Hepatocyte (in vitro differentiated cells): ENCODE measurements at places on chromosomes 7 and 10.
A peak's percentile ranks its signal among the peaks of the same experiment; 100 is the strongest.

- no peaks in the 10 kb centered on the region for H3K27me3 ChIP-seq
- no peaks in the 10 kb centered on the region for H3K4me1 ChIP-seq
- H3K4me3 ChIP-seq = no peak overlapping the region
- H3K36me3 ChIP-seq = no peaks in the 10 kb centered on the region
- no peak for DNase-seq
- H3K27ac ChIP-seq = no peak overlapping the region
Measured at GRCh38 chr7:18278316-18278715, 217.2 kb upstream of the HDAC9 start.

DNA sequence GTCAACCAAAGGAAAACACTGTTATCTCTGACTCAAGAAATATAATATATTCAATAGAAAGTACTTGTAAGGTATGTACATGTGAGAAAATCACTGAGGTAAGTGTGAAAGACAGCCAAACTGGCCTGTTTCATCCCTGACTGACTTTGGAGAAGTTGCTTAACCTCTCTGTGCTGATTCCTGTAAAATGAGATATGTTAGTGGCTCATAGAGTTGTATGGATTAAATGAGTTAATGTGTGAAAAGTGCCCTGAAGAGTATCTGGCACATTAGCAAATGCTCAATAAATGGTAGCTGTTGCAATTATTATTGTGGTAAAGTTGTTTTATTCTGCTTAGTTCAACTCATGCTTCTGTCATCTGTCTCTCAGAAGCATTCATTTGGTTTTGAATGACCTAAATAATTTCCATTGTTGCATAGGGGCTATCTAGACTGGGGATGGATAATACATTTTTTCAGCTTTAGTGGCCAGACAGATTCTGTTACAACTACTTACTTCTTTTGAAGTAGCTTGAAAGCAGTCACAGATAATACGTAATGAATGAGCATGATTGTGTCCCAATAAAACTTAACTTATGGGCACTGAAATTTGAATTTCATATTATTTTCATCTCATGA lies 84.3 kb downstream of the SKAP2 start:
- no peak overlapping the region for H3K4me3 ChIP-seq
- H3K36me3 ChIP-seq = no peaks in the 10 kb centered on the region
- no peak for DNase-seq
- no peak overlapping the region for H3K27ac ChIP-seq
- H3K27me3 ChIP-seq = no peaks in the 10 kb centered on the region

DNA sequence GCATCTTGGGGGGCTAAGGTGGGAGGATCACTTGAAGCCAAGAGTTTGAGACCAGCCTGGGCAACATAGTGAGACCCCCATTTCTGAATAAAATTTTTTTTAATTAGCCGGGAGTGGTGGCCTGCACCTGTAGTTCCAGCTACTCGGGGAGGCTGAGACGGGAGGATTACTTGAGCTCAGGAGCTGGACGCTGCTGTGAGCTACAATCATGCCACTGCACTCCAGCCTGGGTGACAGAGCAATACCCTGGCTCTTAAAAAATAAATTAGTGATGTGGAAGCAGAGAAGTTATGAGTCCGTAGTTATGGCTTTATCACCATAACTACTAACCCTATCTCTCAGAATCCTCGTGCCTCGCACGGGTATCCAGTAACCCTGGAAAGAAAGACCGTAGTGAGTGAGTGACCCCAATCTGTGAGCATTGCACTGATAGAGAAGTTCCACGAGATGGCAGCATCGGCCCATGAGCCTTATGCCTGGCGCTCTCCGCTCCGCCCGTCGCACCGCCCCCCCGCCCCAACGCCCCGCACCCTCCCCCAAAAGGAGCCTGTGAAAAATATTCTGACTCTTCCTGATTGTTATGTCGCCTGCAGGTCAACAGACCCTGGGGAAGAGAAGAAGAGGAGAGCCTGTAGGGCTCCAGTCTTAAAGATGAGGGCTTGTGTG lies 4.9 kb upstream of the SLC29A3 start:
- peaks cover 6% of the 10 kb centered on the region for H3K4me1 ChIP-seq
- H3K27ac ChIP-seq = no peak overlapping the region
- H3K36me3 ChIP-seq = no peaks in the 10 kb centered on the region
- no peak overlapping the region for H3K4me3 ChIP-seq

DNA sequence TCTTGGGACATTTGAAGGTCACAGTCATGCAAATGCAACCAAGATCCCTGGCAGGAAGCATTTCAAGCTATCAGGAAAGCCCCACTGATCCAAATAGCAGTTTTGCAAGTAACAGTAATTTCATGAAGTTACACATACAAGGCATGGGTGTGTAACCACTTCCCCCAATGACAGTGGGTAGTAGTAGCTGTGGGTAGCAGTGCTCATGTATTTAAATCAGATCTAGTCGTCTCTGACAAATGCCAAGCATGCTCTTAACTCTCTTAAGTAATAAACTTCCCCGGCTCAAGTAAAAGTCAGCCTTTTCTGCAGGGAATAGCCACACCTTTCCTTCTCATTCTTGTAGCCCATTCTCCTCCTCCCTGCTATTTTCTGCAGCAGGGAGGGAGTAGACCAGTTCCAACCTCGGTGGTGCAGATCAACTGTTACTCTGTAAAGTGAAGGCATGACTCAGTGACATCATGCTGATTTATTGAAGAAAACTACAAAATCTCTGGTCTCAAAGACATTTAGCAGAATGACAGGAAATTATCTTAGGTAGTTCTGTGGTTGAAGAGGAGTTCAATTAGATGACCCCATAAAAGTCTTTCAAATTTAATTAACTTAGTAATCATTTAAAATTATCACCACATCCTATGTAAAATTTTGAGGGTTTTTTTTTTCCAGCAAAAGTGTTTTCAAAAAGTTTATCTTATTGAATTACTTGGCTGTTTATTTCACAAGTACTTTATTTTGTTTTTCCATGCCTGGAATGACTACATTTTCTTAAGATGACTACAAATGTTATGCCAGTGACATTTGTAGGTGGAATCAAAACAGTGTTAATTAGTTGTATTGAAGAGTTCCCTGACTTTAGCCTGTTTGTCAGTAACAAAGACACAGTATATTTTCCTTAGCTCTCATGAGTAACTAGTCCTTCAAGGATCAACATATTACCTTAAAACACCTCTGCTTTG lies 568.3 kb downstream of the INHBA start:
- H3K4me1 ChIP-seq = peaks cover 7% of the 10 kb centered on the region
- H3K36me3 ChIP-seq = no peaks in the 10 kb centered on the region
- no peak overlapping the region for H3K4me3 ChIP-seq
- DNase-seq = no peak

DNA sequence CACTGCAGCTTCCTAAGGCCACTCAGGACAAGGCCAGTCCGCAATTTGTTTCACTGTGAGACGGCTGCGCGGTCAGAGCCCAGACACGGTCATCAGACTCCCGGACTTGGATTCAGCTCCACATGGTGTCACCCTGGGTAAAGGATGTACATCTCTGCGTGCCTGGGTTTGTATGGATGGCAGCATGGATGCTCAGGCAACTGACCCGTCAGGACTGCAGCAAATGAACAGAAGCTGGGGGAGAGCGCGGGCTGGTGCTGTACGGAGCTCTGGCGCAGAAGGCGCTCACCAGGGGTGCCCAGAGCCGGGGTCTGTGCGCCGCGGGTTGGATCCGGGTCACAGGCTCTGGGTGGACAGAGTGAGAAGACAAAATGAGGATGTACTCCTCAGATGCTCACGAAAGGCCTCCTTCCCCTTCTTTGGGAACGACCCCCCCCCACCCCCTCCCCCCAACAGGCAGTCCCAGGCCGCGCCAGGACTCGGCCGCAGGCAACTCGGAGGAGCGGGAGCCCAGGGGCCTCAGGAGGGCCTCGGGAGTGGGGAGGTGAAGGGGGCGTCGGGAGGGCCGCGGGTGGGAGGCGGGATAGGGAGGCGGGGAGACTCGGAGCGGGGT lies 92.4 kb downstream of the CXCL12 start:
- H3K4me1 ChIP-seq = no peaks in the 10 kb centered on the region
- H3K27ac ChIP-seq = no peak overlapping the region
- no peaks in the 10 kb centered on the region for H3K36me3 ChIP-seq

GRCh38 chr10:80699602-80700039 lies 161.9 kb downstream of the SH2D4B start:
- H3K27me3 ChIP-seq = no peaks in the 10 kb centered on the region
- H3K27ac ChIP-seq = no peak overlapping the region
- H3K4me3 ChIP-seq = no peak overlapping the region
- DNase-seq = peak; percentile 90
- no peaks in the 10 kb centered on the region for H3K4me1 ChIP-seq
- H3K36me3 ChIP-seq = no peaks in the 10 kb centered on the region

GRCh38 chr7:100614308-100614861 lies 2.0 kb downstream of the MOSPD3 start:
- no peak for DNase-seq
- H3K27me3 ChIP-seq = no peaks in the 10 kb centered on the region
- H3K27ac ChIP-seq = no peak overlapping the region
- H3K4me3 ChIP-seq = no peak overlapping the region
- H3K4me1 ChIP-seq = peaks cover 3% of the 10 kb centered on the region
- H3K36me3 ChIP-seq = no peaks in the 10 kb centered on the region

DNA sequence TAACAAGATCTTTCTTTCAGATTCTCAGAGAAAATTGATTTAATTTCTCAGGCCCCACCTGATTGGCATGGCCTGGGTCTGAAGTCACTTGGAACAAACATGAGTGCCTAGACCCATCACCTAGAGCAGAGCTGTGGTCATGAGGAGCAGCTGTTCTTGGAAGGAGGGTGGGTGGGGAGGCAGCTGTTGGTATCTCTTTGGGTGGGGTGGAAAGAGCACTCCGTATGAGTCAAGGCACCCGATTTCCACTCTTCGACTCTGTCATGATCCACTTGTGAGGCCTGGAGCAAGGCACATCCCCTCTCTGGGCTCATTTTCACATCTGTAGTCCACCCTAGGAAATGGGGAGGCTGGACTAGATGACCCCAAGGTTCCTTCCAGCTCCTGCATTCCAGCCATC lies 156.7 kb downstream of the C10orf105 start:
- H3K4me3 ChIP-seq = no peak overlapping the region
- no peaks in the 10 kb centered on the region for H3K36me3 ChIP-seq
- H3K4me1 ChIP-seq = peaks cover 3% of the 10 kb centered on the region
- peaks cover 6% of the 10 kb centered on the region for H3K27me3 ChIP-seq
- H3K27ac ChIP-seq = no peak overlapping the region

- no peaks in the 10 kb centered on the region for H3K27me3 ChIP-seq
- H3K4me1 ChIP-seq = peaks cover 19% of the 10 kb centered on the region
- DNase-seq = no peak
- H3K27ac ChIP-seq = no peak overlapping the region
- H3K4me3 ChIP-seq = no peak overlapping the region
Measured at GRCh38 chr10:88097092-88097516, 233.7 kb downstream of the PTEN start.

DNA sequence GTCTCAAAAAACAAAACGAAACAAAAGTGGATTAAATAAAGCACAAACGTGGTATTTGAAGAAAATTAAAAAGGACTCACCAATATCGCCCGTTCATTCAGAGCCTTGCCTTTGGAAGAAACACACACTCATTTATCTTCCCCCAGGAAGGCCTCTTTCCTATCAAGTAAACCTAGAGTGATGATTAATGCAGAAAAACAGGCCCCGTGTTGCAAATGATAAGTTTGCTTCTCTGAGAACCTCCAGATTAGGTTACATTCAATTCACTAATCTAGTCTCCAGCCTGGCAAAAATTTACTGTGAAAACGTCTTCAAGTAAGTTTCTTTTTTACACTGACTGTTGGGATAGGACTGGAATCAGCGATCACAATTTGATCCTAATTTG lies 78.0 kb upstream of the C1GALT1 start:
- peaks cover 9% of the 10 kb centered on the region for H3K4me1 ChIP-seq
- DNase-seq = no peak
- H3K27me3 ChIP-seq = no peaks in the 10 kb centered on the region
- H3K36me3 ChIP-seq = no peaks in the 10 kb centered on the region

- H3K27me3 ChIP-seq = no peaks in the 10 kb centered on the region
- H3K4me1 ChIP-seq = peaks cover 19% of the 10 kb centered on the region
- no peak overlapping the region for H3K4me3 ChIP-seq
- DNase-seq = no peak
Measured at GRCh38 chr10:120961795-120962755, 110.9 kb downstream of the WDR11 start.

- DNase-seq = no peak
- H3K27ac ChIP-seq = peak overlapping the region; percentile 22
- H3K27me3 ChIP-seq = no peaks in the 10 kb centered on the region
- H3K36me3 ChIP-seq = no peaks in the 10 kb centered on the region
Measured at GRCh38 chr7:50771120-50772002, 11.3 kb downstream of the GRB10 start.

GRCh38 chr7:10429511-10429910 lies 544.2 kb upstream of the PHF14 start:
- H3K4me1 ChIP-seq = no peaks in the 10 kb centered on the region
- no peaks in the 10 kb centered on the region for H3K27me3 ChIP-seq
- no peaks in the 10 kb centered on the region for H3K36me3 ChIP-seq
- H3K4me3 ChIP-seq = no peak overlapping the region
- no peak for DNase-seq
- H3K27ac ChIP-seq = no peak overlapping the region

- no peak for DNase-seq
- H3K27me3 ChIP-seq = no peaks in the 10 kb centered on the region
- no peak overlapping the region for H3K27ac ChIP-seq
- no peaks in the 10 kb centered on the region for H3K36me3 ChIP-seq
Measured at GRCh38 chr7:67343572-67343971, 346.9 kb downstream of the TYW1 start.

- H3K4me3 ChIP-seq = no peak overlapping the region
- DNase-seq = no peak
- peaks cover 10% of the 10 kb centered on the region for H3K4me1 ChIP-seq
- no peaks in the 10 kb centered on the region for H3K36me3 ChIP-seq
- H3K27ac ChIP-seq = peak overlapping the region; percentile 24
Measured at GRCh38 chr7:28135315-28135714, 45.3 kb downstream of the JAZF1 start.
